Breast epithelium (tissue), 4 donors: ENCODE measurements at places on chromosomes 1 and 21. TPM values are rescaled to one million over a fixed set of nuclear protein-coding genes. Genes with fewer than 3 reads are reported as not detected.

- no peak overlapping the region for H3K4me3 ChIP-seq
- no peak for DNase-seq
- H3K36me3 ChIP-seq: no peaks in the 10 kb centered on the region
- H3K4me1 ChIP-seq: no peaks in the 10 kb centered on the region
- H3K27ac ChIP-seq: no peak overlapping the region
Measured at GRCh38 chr21:25171438-25171837, 435.8 kb downstream of the MRPL39 start.

- DNase-seq: no peak
- H3K36me3 ChIP-seq: no peaks in the 10 kb centered on the region
- H3K4me1 ChIP-seq: no peaks in the 10 kb centered on the region
Measured at GRCh38 chr1:68128157-68128556, 77.7 kb upstream of the DIRAS3 start.

GRCh38 chr1:211896958-211897357 is 66.4 kb upstream of the LPGAT1 start:
- H3K36me3 ChIP-seq: no peaks in the 10 kb centered on the region
- H3K4me1 ChIP-seq: no peaks in the 10 kb centered on the region
- no peak for DNase-seq
- H3K27ac ChIP-seq: no peak overlapping the region

DNA sequence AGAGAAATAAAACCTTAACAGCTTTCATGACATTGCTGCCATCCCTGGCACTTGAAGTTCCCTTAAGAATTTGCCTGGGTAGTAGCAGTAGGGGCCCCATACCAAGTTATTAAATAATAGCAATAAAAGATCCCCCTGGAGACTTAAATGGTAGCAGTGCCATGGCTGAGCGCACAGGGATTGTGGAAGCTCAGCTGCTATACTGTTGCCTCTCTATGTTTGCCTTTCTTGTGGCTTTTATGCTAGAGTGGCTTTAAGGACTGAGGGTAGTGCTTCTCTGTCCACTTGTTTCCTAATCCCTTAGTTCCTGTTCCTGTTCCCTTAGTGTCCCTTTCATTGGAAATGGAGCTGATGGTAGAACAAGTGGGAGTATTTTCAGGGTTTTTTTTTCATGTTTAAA is 42.1 kb downstream of the NCF2 start:
- no peaks in the 10 kb centered on the region for H3K36me3 ChIP-seq
- no peak overlapping the region for H3K4me3 ChIP-seq
- no peaks in the 10 kb centered on the region for H3K4me1 ChIP-seq
- H3K27ac ChIP-seq: no peak overlapping the region
- no peak for DNase-seq

GRCh38 chr21:42051788-42052187 is 19.3 kb upstream of the UMODL1 start:
- H3K36me3 ChIP-seq: no peaks in the 10 kb centered on the region
- no peak overlapping the region for H3K27ac ChIP-seq
- DNase-seq: no peak
- H3K4me3 ChIP-seq: no peak overlapping the region
- no peaks in the 10 kb centered on the region for H3K4me1 ChIP-seq
- H3K27me3 ChIP-seq: no peaks in the 10 kb centered on the region

GRCh38 chr21:37780991-37781983 is 135.0 kb downstream of the KCNJ6 start:
- no peak overlapping the region for H3K27ac ChIP-seq
- no peak for DNase-seq
- no peaks in the 10 kb centered on the region for H3K4me1 ChIP-seq
- H3K36me3 ChIP-seq: no peaks in the 10 kb centered on the region

DNA sequence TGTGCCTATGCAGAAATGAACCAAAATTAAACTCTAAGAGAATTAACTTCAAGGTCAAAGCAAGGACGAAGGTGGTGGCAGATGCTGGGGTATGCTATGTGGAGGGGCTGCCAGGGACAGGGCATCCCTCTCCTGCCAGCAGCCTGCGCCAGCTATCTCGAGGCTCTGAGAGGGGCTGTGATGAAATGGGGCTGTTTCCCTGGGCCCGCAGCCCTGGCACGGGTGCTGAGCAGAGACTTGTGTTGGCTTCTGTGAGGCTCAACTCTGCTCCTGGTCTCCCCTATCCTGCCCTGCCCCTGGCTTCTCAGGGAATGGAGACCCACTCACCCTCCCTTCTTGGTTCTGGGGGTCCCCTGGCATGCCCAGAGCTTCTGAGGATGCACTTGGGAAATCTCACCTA is 41.9 kb upstream of the TIAM1 start:
- H3K27me3 ChIP-seq: no peaks in the 10 kb centered on the region
- no peak overlapping the region for H3K4me3 ChIP-seq
- H3K4me1 ChIP-seq: no peaks in the 10 kb centered on the region
- H3K27ac ChIP-seq: no peak overlapping the region
- no peak for DNase-seq

GRCh38 chr1:226937940-226938725 is 2.0 kb upstream of the COQ8A start:
- DNase-seq: no peak
- H3K4me1 ChIP-seq: peaks cover 11% of the 10 kb centered on the region
- no peak overlapping the region for H3K4me3 ChIP-seq

GRCh38 chr1:151813271-151813977 is 8.2 kb upstream of the LINGO4 start:
- H3K27ac ChIP-seq: no peak overlapping the region
- no peak for DNase-seq
- H3K4me1 ChIP-seq: no peaks in the 10 kb centered on the region
- no peaks in the 10 kb centered on the region for H3K27me3 ChIP-seq
- no peaks in the 10 kb centered on the region for H3K36me3 ChIP-seq

The PRR9 gene
- total RNA-seq: not detected

The CNIH3 gene
- total RNA-seq: 5.2 TPM

The C1orf226 gene
- total RNA-seq: 13.8 TPM

The RGS16 gene
- total RNA-seq: 1.3 TPM

The CD52 gene
- total RNA-seq: 12.8 TPM
